ENCODE measurements at places on chromosomes 12 and 14.

- DNase-seq = no peak
Observed at GRCh38 chr14:91094772-91095171, 19.1 kb upstream of the DGLUCY start.

GRCh38 chr14:61630399-61631044 is 64.8 kb upstream of the HIF1A start:
- DNase-seq = no peak

DNA sequence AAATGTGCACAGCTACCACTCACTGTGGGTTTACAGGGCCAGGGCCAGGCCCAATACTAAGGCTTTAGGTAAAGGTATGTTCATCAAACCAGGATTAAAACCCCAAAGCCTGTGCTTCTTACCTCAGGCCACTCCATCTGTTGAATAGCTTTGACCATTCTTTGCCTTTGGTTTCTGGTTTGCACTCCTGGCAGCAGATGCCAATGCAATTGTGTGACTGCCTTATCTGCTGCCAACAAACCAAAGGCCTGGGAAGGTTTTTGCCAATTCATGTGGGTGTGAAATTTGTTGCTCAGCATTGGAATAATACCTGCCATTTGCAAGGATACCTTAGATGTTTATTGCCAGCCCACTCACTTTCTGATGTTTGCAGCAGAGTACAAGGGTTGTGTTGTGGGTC is 221.6 kb downstream of the C12orf75 start:
- no peak for DNase-seq

DNA sequence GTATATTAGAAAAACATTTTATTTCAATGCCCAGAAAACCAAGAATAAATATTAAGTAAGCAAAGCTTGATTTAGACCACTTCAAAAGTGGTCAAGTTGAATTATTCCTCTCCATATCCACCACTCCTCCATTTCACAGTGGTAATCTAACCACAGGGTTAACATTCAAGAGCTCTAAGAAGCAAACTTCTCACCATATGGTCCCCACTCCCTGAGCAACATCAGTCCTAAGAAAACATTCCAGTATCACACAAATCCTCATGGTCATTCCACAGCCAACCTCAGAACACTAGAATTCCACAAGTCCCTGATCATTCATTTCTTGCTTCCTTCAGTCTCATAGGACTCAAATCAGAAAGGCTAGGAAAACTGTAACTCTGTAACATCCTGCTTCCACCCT is 47.9 kb downstream of the ST8SIA1 start:
- peak; percentile 44 for DNase-seq

Data from NCI-H226 (cell line).